ENCODE measurements at places on chromosomes 12 and 14.

DNA sequence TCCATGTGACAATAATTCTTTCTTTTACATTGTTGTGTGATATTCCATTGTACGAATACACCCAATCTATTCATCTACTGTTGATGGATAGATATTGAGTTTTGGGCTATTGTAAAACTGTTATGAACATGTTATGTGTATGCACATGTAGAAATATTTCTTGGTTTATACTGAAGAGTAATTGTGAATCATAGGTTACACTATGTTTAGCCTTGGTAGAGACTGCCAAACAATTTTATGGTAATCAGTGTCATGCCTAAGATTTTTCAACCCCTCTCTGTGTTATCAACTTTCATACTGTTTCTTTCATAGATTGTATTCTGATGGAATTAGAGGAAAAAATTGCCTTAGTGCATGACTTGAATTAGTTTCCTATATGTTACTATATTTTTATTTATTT lies 39.5 kb downstream of the FRMD6 start:
- no peak for DNase-seq

DNA sequence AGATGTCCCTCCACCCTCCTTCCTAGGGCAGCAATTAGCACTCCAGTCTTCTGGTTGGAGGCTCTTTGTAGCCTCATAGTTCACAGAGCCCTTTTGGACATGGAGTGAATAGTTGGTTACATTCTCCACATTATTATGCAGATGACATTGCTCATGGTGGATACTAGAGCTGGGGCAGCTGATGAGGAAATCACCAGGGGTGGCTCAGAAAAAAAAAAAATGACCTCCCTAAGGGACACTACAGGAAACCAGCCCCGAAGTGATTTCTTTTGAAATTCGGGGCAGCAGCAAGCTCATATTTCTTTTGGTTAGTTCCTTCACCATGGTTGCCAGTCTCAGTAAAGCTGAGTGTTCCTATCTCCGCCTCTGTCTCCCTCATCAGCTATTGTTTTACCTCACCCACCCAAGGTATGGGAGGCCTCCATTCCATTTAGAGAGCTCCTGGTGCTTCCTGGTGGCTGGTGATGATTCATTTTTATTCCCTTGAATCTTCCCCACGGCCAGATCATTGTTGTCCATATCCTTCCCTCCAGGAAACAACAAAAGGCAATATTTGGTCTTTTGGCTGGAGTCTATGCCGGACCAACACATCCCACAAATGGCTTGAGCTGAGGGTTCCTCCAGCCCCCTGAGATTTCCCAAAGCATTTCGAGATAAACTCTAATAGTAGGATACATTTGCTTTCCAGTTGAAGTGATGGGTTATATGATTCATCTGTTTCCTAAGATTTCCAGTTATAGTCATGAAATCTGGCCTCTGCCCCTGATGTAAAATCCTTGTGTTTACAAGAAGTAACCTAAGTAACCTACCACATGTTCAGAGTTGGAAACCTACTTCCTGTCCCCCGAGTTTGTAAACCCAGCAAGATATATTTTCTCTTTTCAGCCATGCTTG lies 56.2 kb upstream of the NID2 start:
- no peak for DNase-seq

GRCh38 chr12:108473400-108474055 lies 41.5 kb upstream of the FICD start:
- no peak for DNase-seq

DNA sequence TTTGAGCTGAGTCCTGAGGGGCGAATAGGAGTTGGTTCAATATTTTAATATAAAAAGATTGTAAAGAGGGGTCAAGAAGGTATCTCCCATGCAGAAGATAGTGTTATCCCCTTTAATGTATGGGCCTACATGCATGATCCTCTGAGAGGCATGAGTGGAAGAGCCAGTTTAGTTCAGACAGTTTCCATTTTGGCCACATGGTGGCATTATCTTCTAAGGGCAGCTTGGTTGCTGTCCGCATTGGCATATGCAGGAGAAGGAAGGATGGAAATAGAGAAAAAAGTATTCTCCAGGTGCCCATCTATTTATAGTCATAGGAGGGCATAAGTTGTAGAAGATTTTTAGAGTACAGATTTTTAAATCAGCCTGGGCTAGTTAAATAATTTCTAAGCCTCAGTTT lies 5.4 kb downstream of the SAMD4A start:
- DNase-seq = no peak

DNA sequence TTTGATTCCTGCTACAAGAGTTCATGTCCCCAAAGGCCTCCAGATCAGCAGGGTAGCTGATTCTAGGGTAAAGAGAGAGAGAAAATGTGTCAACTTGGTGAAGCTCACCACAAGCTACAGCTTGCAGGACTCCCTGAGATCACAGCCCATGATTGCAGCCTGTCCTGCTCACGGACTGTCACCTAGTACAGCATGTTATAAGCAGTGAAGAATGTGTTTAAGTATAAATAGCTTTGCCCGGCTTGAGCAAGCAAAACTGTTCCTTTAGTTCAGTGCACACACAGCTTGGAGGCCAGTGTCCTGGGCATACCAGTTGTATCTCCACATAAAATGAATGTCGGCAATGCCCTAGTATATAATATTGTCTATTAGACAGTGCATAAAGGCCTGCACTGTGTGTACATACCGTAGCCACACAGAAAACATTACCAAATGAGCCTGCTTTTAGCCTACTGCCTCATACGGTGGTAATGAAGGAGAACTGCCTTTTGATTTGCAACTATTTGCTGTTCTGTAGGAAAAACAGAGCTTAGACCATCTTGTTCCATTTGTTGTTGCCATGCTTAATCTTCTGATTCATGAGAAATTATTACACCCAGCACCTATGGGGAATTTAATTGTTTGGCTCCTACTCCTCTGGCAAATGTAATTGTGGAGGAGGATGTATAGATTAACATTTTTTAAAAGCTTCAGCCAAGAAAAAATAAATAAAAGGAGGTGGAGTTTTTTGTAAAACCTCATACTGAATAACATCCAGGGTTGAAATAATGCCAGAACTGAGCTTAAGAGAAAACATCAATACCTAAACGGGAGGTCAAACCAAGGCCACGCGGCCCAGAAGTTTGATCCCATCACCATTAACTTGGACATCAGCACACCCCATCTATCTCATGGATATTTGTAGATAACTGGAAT lies 108.1 kb upstream of the G2E3 start:
- DNase-seq = no peak

DNA sequence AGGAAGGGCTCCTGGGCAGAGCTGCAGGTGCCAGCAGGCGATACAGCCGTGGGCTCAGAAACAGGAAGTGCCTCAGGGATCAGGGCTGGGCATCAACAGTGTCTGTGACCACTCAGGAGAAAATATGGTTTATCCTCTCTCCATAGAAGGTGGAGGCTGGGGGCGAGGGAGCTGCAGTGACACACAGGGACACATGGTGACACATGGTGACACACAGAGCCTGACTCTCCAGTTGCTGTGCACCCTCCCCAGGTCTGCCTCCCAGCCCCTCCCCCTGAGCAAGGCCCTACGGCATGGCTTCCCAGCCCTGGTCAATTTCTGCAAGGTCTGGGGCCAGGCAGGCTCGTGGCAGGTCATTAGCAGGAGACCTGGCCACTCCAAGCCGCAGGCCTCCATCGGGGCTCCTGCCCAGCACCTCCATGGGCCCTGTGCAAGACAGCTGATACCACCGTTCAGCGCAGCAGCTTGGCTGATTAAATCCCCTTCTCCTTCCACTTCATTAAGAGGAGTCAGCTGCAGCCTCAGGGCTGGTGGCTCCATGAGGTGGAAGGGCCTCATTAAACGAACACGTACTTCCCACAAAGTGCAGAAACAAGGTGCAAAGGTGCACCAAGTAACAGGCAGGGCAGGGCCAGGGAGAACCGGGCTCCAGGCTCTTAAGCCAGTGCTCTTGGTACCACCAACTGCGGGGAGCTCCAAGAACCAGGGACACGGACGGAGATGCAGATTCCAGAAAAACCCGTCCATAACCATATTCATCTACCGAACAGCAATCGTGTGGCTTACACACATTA lies 60.7 kb downstream of the CCNK start:
- no peak for DNase-seq

DNA sequence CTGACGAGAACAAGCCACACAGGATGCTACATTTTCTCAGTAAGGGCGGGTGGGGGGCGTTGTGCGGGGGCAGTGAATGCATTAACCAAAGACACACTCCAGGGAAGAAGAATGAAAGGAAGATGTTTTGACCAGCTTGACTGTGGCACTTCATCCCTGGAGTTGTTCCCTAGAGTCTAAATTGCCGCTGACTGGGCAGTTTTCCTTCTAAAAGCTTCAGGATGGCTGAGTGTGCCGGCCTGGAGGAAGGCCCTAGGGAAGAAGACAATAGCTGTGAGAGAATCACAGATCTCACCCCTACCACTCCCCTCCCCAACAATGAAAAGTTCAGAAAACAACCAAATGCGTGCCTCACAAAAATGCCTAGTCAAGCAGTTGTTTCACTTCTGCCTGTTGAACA lies 67.2 kb downstream of the NKX2-1 start:
- DNase-seq = no peak

DNA sequence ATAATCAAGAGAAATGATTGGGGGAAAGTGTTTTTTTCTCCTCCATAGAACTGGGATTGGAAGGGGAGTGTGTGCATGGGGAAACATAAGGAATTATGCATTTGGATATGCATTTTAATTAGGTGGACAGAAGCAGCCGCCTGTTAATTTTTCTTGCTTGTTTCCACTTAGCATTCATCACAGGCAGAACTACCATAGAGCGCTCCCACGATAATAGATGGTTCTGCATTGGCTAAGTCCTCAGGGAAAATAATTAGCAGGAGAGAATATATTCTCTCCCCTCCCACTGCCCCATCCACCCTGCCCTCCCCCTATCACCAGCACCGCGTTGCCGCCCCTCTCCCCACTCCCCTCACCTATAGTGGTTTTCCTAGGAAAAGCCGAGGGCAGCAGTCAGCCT lies 11.4 kb downstream of the DPF3 start:
- no peak for DNase-seq

DNA sequence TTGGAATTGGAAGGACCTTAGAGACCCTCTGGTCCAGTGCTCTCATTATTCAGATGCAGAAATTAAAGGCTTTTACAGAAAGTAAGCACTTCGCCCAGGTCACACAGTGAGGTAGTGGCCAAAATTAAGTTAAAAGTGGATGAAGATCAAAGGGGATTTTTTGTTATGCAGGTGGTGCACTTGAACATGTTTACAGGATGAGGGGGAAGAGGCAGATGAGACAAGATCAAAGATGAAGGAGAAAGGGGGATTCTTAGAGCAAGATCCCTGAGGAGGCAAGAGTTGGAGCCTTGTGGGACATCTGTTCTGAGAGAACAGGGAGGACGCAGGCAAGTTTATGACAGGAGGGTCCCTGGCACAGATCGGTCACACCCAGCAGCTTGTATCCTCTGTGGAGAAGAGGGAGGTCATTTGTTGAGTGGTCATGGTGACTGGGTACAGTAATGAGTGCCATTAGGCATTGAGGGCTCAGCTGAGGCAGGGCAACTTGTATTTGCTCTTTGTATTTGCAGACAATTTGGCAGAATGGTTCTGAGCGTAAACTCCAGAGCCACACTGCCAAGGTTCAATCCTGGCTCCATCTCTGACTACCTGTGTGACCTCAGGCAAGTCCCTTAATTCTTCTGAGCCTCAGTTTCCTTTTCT lies 84.0 kb downstream of the BORCS5 start:
- DNase-seq = no peak

DNA sequence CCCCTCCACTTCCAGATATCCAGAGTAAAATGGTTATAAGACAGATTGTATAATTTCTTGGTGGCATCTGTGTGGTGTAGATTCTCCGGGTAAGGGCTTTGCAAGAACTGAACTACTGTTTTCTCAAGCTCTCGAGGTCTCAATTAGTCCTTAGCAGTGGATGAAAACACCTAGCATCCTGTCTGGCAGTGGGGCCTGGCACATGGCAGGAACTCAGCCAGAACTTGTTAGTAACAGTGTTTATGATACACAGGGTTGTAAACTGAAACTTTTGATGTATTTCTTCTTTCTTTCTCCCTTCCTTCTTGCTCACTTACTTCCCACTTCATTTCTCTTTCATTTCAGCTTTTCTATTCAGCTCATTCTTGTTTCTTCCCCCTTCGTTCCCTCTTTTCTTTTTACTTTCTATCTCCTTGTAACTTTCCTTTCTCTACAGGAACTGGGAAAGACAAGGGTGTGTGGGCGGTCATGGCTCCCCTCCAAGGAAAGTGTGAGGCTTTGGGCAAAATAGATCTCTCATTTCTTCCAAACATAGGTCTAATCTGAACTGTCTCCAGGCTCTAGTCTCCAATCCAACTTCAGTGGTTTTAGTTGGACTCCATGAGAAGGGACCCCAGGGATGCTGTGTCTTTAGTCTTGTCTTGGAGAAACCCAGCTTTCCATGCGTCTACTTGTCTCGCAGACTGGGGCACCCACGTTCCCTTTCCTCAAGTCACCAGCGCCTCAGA lies 159.7 kb downstream of the PAH start:
- DNase-seq = no peak

- no peak for DNase-seq
These were observed 256.5 kb upstream of the NPAS3 start for GRCh38 chr14:32682214-32682613.

GRCh38 chr14:93044121-93044520 lies 71.6 kb downstream of the ITPK1 start:
- DNase-seq = no peak

DNA sequence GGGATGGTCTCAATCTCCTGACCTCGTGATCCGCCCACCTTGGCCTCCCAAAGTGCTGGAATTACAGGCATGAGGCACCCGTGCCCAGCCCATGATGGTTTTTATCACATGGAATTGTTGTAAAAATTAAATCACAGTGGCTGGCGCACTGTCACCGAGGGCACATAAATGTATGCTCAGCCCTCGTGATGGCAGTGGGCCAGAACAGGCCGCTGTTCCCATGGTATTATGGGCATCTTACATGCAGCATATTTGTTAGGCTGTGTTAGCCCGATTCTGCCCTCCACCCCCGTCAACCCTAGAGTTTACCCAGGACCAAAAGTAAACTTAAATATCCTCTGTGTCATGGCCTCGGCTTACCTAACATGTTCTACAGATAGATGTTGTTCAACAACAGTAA lies 48.6 kb downstream of the GPR68 start:
- no peak for DNase-seq

- no peak for DNase-seq
These were observed 55.1 kb downstream of the CALM1 start for GRCh38 chr14:90451961-90452360.

DNA sequence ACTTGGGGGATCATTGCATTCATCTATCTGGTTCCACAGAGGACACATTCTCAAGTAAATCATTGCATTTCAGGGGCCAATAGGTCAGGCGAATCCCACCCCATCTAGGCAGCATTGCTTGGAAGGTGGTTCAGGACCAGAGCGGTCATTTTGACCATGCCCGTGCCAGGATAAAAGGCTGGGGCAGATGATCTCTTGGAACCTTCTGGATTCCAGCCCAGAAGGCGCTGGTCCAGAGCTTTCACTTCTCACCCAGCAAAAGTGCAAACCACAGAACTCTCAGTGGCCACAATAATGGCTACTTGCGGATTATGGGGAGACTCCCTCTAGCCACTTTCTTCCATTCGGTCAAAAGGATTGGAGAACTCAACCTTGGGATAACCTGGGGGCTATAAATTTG lies 595 bp upstream of the KRT85 start:
- DNase-seq = no peak

GRCh38 chr12:22527999-22528398 lies 16.3 kb downstream of the C2CD5 start:
- DNase-seq = no peak
